Stimulated activated CD4-positive, alpha-beta T cell treated with anti-CD3 and anti-CD28 coated beads, TNF-alpha, amount 100 ng/mL, for 1 hour (primary cell): ENCODE measurements at places on chromosomes 7 and 10.

DNA sequence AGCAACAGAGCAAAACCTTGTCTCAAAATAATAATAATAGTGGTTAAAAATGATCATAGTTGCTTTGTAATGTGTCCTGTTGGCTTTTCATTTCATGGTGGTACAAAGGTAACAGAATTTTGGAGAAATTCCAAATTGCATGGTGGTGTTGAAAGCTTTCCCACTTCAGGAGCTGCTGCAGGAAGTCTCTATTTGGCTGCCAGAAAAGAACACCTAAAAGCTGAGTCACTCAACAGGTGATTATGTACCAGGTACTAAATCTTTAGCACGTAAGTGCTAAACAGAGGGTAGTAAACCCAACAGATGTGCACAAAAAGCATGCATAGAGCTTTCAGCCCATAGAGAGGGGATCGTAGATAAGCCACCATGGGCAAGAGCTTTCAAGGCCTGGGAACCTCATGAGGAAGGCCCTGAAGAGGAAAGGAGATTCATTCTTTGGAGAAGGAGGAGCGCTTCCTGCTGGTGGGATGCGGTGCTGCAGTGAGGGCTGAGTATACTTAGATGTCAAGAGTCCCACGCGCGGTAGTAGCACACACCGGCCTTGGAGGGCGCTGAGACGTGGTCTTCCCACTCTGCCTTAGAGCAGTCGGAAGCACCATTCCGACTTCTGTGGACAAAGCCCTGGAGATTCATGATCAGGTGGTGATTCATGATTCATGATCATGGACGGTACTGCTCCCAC lies 118.7 kb downstream of the RALA start:
- peak; percentile 21 for DNase-seq

GRCh38 chr7:16232273-16232672 lies 189.1 kb downstream of the CRPPA start:
- DNase-seq, result no peak

DNA sequence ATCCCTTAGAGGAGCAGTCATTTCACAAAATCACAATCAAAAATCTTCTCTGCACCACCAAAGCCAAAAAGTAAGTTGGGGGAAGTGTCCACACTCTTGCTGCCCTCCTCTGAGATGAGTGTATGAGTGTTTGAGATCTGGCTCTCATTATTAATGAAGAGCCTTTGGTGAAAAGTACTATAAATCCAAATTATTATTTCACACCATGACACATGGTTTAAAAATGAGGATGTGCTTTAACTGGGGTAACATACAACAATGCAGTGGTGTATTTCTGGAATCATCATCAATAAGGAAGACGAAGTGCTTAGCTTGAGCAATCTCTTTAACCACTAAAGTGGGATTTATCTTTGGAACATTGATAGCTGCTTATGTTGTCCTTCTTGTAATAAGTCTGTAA lies 114.2 kb upstream of the ADAM12 start:
- DNase-seq, result no peak

DNA sequence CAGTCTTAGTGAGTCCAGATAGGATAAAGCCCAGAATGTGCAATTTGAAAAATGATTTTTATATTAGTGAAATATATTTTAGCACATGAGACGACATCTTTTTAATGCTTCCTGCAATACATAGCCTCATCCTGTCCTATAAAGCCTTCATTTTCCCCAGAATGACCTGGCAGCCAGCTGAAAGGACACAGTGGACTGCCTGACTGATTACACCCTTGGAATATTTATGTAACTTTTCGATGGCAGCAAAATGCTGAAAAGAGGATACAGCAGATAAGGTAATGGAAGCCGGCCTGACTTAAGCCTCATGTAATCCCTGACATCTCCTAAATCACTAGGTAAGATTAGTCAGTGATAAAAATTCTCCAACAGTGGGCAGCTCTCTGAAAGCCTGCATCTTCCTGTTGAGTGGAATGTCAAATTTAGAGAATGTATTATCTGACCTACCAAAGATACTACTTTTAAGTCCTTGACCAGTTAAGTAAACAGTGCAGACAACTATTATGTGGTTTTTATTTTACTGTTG lies 210.7 kb upstream of the STEAP1 start:
- DNase-seq, result no peak

GRCh38 chr10:117801691-117802090 lies 245.1 kb downstream of the RAB11FIP2 start:
- DNase-seq, result no peak

- DNase-seq, result no peak
Measured at GRCh38 chr10:60901561-60902235, 42.3 kb downstream of the RHOBTB1 start.

DNA sequence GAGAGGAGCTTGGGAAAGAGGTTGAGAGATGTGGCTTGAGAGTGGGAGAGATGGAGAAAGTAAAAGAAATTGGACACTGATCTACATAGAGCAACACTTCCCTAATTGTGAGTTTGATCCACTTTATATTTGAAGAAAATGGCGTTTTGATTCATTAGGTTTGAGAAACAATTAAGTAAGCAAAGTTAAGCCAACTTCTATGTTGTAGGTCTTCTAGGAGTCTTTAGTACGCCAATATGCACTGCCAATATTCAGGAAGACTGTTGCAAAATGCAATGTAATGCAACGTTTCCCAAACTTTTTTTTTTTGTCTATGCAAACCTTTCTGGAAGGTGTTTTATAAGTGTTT lies 7.0 kb upstream of the PRTFDC1 start:
- DNase-seq, result no peak

DNA sequence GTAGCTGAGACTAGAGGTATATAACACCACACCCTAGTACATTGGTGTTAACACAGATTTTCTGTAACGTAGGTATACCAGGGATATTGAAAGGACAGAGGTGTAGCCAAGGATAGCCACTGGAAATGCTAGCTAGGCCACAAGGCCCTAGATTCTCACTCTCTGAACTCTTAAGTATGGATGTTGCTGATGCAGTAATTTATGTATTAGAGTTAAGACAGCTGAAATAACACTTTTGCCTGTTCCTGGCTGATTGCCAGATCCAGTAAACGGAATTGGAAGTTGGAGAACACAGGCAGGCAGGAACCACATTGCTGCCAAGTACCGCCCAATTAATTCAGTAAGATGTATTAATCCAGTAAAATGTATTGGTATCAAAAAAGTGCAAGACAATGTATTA lies 1.8 kb downstream of the CALU start:
- no peak for DNase-seq

DNA sequence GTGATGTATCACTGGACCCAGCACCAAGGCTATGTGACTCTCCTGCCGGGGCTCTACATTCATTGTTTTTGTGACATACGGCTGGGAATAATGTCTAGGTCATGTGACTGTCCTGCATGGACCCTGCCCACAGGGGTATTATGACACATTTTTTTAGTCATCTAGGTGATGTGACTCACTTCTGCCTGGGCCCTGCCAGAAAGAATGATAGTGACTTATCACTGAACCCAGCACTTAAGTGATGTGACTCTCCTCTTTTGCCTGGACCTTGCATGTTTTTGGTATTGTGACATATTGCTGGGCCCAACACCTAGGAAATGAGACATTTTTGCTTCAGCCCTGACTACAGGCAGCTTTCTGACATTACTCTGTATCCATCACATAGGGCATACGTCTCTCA lies 51.1 kb upstream of the ZNF107 start:
- no peak for DNase-seq

GRCh38 chr7:9761224-9761623 lies 1212.4 kb upstream of the PHF14 start:
- DNase-seq, result no peak

DNA sequence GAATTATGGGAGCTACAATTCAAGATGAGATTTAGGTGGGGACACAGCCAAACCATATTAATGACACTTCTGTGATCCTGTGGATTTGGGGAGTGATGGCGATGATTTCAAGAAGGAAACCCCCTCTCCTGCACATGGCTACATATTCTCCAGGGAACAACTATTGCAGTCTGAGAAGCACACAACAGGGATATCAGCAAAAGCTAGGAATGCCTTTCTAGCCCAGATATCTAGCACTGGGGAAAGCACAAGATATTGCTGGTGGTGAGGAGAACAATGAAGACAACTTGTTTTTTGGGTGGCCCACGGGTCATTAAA lies 24.3 kb downstream of the EPDR1 start:
- no peak for DNase-seq

GRCh38 chr7:112779667-112780066 lies 10.5 kb downstream of the TMEM168 start:
- DNase-seq, result no peak

GRCh38 chr10:53491774-53492173 lies 719.2 kb upstream of the MBL2 start:
- DNase-seq, result no peak

GRCh38 chr7:11746591-11746990 lies 85.4 kb downstream of the THSD7A start:
- no peak for DNase-seq

GRCh38 chr7:113099284-113099919 lies 12.8 kb upstream of the GPR85 start:
- no peak for DNase-seq

DNA sequence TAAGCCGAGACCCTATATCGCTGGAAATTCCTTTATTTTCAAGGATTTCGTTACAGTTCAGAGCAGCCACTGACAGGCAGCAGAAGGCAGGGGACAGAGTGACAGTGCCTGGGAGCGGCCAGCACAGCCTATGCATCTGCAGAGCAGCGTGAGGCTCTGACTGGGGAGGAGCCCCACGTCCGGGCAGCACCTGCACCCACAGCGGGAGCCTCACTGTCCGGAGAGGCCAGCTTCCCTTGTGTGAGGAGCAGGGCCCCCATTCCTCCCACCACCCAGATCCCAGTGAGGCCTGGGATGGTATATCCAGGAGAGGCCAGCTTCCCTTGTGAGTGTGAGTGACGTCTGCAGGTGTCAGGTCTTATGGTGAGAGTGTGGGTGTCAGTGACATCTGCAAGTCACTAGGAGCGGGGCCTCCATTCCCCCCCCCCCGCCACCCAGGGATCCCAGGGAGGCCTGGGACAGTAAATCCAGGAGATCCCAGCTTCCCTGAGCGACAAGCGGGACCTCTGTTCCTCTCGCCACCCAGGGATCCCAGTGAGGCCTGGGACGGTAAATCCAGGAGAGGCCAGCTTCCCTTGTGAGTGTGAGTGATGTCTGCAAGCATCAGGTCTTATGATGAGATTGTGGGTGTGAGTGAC lies 259.1 kb downstream of the PTPRN2 start:
- DNase-seq, result no peak

DNA sequence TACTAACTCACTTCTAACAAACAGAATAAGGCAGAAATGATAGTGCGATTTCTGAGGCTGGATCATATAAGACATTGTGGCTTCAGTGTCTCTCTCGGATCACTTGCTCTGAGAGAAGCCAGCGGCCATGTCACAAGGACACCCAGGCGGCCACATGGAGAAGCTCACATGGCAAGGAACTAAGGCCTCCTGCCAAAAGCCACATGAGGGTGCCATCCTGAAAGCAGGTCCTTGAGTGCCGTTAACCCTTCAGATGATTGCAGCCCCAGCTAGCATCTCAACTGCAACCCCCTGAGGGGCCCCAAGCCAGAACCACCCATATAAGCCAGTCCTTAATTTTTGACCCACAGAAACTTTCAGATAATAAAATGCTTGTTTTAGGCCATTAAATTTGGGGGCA lies 6.9 kb upstream of the VDAC2 start:
- no peak for DNase-seq

DNA sequence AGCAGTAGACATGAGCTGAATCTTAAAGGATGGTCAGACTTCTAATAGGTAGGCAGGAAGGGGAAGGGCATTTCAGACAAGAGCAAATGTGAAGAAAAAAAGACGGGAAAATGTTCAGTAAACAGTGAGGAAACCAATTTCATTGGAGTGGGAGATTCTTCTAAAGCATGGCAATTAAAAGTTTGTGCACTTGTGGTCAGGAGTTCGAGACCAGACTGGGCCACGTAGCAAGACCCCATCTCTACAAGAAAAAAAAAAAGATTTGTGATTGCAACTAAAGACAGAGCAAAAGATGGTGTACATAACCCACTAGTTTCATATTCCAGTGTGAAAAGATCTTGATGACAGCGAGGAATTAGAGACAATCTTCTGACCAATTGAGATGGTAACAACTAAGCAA lies 41.7 kb downstream of the CCDC71L start:
- DNase-seq, result no peak

DNA sequence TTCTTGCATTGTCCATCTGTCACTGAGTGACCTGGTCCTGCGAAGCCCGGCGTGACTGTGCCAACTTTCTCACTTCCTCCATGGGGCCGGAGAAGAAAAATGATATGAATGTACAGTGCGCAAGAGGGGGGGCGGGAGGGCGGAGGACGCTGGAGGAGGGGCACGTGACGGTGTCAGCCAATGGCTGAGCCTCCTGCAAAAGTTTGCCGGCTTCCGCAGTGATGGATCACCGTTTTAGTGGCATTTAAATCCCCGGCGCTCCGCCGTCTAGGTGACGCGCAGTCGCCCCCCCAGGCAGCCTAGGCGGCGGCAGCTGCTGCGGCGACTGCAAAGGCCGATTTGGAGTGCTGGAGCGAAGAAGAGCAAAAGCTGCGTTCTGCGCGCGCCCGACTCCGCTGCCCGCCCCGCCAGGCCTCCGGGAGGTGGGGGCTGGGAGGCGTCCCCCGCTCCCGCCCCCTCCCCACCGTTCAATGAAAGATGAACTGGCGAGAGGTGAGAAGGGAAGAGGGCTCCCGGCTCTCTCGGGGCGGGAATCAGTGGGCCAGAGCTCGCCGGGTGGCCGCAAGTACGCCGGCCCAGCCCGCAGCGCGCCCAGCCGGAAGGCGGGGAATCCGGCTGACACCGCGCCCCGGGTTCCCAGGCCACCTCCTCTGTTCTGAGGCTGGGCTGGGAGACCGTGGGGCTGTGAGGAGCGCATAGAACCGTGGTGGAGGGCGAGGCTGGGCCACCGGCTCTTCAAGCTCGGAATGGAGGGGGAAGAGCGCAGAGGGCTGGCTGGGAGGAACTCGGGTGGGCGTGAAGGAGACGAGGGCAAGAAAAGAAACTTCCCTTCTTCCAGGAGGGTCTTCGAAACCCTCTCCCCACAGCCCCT lies at the start of gene HOXA1:
Gene HOXA1 (minus strand): TSS at position 104 of the 871 bp plus-strand sequence. CDS start 88 bp downstream, at position 16.
- peak; percentile 24 for DNase-seq

GRCh38 chr7:30184791-30185487 lies 50.2 kb downstream of the MTURN start:
- DNase-seq, result no peak

GRCh38 chr7:92652536-92652935 lies 62.3 kb upstream of the FAM133B start:
- no peak for DNase-seq

DNA sequence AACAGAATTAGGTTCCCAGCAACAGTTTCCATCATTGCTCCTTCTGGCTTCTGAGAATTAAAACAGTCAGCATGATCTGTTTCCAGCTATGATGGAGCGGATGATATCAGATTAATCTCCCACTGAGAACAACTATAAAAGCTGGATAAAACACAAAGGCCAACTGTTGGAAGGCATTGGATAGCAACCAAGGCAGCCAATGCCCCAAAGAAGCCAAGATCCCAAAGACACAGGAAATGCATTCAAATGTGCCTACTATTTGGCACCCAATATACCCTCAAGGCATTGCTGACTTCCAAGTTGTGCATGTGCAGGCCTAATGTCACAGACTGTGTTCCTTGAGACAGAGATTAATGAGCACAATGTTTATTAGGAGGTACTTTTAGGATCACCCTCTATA lies 259.3 kb downstream of the ARHGAP12 start:
- DNase-seq, result no peak

GRCh38 chr7:89988074-89988473 lies 166.2 kb upstream of the STEAP1 start:
- DNase-seq, result no peak
